Stimulated activated CD4-positive, alpha-beta T cell treated with anti-CD3 and anti-CD28 coated beads, Interleukin-1b, Interleukin-23, amount 100 ng/mL, for 1 hour (primary cell): ENCODE measurements at places on chromosomes 7 and 10.

DNA sequence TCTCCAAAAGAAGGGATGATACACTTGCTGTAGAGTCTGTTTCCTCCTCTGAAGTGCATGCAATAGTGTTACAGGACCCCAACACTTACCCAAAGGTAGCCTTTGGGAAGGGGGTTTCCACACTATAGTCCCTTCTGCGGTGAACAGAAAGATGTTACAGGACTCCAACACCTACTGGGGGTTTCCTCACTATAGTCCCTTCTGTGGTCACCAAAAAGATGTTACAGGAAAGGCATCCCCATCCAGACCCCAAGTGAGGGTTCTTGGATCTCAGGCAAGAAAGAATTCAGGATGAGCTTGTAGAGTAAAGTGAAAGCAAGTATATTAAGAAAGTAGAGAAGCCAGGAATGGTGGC is 69.2 kb upstream of the PIK3CG start:
- DNase-seq, result no peak

DNA sequence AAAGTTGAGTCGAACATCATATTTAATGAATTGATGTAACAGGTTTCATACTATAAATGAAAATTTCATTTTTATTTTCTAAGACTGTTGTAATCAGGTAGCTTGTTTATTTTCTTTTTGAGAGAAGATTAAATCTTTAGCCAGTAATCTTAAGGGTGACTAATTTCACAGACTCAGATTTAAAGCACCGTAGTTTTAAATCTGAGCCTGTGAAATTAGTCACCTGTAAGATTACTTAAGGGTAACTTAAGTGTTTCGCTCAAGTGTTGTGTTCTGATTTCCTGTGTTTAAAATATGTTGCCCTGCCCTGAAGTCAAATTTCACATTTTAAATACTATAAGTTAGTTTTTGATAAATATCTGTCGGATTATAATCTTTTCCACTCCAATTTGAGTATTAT is 35.8 kb upstream of the TMEM236 start:
- no peak for DNase-seq

DNA sequence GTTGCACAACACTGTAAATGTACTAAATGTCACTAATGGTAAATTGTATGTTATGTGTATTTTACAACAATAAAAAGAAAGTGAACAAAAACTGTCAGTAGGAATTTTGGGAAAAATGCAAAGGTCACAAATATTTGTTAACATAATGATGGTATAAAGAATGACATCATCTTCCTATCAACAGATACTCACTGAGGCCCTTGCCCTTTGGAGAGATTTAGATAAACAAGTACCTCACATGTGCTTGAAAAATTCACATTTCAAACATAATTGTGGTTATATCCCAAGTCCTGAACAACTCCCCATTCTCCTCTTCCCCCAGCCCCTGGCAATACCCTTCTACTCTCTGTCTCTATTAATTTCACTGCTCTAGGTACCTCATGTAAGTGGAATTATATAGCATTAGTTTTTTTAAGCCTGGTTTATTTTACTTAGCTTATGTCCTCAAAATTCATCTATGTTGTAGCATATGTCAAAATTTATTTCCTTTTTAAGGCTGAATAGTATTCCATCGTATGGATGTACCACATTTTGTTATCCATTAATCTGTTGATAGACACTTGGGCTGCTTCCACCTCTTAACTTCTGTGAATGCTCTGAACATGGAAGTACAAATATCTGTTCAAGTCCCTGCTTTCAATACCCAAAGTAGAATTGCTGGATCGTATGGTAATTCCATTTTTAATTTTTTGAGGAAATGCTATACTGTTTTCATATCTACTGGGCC is 90.5 kb downstream of the WIPF3 start:
- no peak for DNase-seq

DNA sequence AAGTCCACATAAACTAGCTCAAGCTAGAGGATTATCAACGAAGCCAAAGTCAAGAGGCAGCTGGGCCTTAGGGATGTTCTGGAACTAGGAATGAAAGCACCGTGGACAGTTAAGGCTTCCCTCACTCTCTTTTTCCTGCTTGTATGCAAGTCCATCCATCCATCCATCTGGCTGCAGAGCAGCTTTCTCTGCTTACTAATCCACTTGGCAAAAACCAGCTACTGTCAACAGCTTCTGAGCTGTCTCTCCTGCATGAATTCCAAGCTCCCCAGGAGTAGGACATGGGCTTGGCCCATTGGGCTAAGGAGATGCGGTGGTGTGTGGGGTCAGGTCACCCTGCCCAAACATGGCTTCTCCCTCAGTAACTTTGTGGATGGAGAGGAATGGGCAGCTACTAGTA is 66.2 kb downstream of the NAMPT start:
- no peak for DNase-seq

GRCh38 chr7:4066206-4066605 is 615.9 kb upstream of the FOXK1 start:
- no peak for DNase-seq

- no peak for DNase-seq
These were observed 77.0 kb upstream of the GNA12 start for GRCh38 chr7:2920956-2921652.

DNA sequence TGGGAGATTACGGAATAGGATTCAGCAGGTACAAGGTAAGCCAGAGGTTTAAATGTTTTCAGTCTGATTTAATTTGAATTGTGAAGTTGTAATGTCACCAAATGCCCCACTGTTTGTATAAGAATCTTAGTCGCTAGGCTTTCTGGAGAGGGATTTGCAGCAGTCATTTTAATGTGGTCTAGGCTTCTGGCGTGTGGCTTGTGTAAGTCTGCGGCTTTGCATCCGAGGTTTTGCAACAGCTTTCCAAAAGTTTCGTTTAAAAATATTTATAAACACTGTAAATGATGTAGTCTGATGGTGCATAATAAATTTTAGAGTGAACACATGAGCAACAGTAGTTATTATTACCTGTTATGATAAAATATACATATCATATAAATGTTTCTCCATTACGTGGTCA is 26.1 kb upstream of the BHLHA15 start:
- no peak for DNase-seq

- DNase-seq, result no peak
These were observed 49.1 kb downstream of the SLC37A3 start for GRCh38 chr7:140349144-140349771.

DNA sequence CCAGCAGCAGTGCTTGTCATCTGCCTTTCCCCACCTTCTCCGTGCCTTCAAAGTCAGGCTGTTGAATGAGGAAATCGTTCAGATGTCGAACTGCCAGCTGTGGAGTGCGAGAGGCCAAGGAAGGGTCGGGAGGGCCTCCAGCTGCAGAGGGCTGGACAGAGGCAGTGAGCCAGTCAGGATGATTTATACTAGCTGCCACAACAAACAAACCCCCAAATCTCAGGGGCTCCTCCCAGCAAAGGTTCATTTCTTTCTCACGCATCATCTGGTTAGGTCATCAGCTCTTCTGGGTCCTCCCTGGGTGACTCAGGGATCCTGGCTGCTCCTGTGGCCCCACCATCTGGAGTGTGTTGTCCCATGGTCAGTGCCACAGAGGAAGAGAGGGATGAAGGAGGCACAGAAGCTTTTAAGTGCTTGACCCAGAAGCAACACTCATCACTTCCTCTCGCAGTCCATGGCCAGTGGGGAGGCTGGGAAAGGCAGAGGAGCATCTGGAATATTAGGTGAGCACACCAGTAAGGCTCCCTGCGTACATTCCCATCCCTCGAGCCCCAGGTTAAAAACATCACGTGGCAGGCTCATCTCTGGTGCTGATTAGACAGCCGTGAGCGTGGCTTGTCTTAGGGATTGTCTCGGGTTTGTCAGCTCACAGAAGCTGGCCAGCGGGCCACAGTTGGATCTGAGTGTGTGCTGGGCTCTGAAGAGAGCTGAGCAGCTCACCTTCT is 140.7 kb downstream of the RGS10 start:
- DNase-seq, result no peak

DNA sequence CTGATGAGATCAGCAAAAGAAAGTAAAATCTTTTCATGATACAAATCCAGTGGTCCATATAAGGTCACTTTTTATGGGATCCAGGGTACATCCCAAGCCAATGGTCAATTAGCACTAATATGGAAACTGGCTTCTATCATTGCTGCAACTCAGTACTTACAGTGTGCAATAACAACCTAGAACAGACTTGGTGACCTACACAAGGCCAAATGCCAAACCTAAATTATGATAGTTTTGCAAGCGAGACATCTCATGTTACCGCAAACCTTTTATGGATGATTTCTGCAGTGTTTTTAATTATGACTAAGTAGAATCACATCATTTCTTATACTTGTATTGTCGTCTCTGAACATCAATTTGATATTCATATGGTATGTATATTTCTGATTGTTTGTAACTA is 583.5 kb upstream of the SEMA3D start:
- DNase-seq, result no peak

DNA sequence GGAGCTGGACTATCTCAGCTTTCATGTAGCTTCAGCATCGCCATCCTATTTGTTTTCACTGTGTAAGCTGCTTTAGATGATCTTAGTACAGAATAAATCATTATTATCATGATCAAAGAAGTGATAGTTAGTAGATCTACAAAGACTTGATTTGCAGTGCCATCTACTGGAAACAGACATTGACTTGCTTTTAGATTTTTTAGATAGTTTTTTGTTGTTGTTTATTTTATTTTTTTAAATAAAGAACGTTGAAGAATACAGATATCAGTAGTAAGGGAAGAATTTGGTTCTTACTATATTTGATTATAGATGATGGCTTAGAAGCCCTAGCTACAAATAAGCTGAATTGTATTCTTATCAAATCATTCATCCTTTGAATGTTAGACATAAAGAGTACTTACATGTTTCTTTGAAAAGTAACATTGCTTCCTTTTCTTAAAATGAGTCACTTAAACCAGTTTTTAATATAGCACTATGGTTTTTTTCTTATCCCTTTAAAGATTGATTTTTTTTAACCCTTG is 6.3 kb upstream of the SFMBT2 start:
- no peak for DNase-seq

DNA sequence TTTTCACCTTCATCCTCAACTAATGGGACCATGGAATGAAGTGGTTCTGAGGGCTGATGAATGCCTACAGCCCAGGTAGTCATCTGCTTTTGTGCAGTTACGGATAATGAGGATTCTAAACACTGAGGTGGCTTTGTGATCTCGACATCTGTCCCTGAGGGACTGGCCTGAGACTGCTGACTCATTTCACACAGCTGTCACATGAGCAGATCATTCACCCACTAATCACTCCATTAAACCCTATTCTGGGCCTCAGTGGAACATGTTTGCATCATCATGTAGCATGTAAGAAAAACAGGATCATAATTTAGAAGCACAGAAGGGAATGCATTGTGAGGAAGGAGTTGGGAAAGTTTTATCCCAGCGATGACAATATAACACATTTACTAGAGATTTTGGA is 79.4 kb upstream of the FEZF1 start:
- DNase-seq, result no peak

DNA sequence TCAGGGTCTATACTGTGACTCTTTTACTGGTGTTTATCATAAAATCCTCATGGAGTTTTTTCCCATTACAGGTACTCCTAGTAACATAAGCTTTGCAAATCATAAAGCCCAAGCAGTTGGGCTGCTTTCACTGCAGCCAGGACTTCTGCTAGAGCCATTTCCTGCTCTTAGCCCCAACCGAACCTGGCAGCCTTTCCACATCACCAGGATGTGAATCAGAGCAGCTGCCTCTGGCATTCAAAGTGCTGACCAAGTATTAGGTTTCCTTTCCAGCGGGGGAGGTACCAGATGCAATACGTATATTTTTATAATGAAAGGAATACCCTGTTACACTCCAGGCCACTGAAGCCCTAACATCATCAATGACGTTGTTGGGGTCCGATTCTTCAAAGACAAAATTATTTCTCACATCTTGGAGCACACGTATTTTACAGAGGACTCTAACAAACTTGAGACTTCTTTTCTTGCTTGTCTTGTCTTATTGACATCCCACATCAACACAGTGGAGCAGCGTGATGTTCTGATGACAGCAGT is 3.6 kb upstream of the HTR5A start:
- no peak for DNase-seq

DNA sequence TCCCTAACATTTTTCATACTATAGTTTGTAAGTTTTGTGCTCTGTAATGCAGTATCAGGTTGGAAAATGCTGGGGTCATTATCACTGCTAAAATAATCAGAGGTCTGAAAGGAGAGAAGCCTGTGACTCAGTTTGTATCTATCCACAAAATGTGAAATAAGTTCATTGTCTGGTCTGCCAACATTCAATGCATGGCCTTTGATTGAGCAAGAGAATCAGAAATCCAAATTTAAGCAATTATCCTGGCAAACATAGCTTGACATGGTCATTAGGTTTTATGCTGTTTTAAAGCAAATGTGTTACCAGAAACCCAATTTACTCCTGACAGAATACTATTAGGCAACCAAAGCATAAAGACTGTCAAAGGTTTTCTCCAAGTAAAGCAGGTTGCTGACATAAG is 709.7 kb upstream of the SEMA3D start:
- DNase-seq, result no peak

DNA sequence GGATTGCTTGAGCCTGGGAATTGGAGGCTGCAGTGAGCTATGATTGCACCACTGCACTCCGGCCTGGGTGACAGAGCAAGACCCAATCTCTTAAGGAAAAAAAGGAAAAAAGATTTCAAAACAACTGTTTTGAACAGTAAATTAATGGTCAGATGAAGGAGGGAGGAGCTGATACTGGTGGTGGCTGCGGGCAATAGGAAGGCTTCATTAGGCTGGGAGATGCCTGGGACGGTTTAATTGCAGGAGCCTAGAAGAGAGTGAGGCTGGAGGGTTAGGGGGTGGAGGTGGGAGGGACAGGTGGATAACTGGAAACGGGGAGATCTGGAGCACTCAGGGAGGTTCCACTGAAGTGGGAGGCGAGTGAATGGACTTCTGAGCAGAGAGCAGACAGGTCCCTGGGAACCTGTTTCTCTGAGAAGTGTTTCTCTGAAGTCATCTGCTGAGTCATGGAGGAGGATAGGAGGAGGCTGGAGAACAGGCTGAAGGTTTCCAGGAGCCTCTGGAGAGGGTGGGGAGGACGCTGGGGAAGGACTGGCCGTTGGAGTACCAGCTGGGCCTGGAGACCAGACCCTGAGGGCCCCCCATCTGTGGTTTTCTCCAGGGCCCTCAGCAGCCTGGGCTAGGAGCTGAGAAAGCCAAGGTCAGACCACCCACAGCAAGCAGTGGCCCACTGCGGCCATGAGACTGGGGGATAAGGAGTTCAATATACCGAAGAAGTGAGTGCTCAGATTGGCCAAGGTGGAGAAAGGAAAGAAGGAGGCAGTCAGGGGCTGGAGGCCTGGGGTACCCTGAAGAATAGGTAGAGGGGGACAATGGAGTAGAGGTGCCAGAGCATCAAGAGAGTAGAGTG is 14.4 kb upstream of the YWHAG start:
- no peak for DNase-seq

GRCh38 chr10:123241391-123242141 is 87.4 kb downstream of the BUB3 start:
- DNase-seq, result no peak

- no peak for DNase-seq
These were observed 105.9 kb downstream of the WDFY4 start for GRCh38 chr10:48790457-48791044.

- no peak for DNase-seq
These were observed 175.4 kb downstream of the LSM5 start for GRCh38 chr7:32314761-32315160.
